ENCODE measurements at places on chromosomes 4 and X.

- DNase-seq, result peak; percentile 68
These were observed 257.5 kb upstream of the ANKRD50 start for GRCh38 chr4:124970011-124970410.

- no peak for DNase-seq
These were observed 157.5 kb downstream of the TECRL start for GRCh38 chr4:64251781-64252180.

GRCh38 chr4:6420972-6421371 is 51.4 kb downstream of the PPP2R2C start:
- no peak for DNase-seq

- DNase-seq, result no peak
These were observed 52.7 kb downstream of the AMER1 start for GRCh38 chrX:64152857-64153256.

DNA sequence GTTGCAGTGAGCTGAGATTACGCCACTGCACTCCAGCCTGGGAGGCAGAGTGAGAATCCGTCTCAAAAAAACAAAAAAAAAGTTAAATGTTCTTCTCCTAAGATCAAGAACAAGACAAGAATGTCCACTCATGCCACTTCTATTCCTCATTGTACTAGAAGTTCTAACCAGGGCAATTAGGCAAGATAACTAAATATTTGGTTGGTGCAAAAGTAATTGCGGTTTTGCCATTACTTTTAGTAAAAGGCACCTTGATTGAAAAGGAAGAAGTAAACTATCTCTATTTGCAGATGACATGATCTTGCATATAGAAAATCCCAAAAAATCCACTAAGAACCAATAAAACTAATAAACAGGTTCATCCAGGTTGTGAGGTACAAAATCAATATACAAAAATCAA is 24.0 kb upstream of the SLC7A3 start:
- DNase-seq, result no peak

DNA sequence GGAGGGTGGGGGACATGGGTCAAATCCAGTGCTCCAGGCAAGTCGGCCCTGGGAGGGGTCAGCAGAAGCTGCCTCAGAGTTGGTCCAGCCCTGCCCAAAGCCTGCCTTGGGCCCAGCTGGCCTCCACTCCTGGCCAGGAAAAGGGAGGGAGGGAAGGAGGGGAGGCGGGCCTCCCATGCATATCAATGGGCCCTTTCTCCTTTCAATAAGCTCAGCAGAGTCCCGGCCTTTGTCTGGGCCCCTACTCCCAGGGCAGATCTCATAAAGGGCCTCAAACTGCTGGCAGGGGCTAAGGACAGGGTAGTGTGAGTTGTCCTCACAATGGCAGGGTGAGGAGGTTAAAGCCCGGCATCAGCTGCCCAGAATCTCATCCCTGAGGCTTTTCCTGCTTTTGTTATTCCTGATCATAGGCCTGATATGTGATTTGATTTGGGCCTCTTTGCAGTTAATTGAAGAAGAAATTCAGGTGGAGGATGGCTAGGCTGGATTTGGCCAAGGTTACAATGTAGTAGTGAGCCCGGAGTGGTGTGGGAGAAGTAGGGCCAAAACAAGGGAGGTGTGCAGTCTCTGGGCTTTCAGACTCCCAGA is 121.1 kb upstream of the ATP6AP2 start:
- no peak for DNase-seq

- no peak for DNase-seq
These were observed 16.3 kb downstream of the RNF128 start for GRCh38 chrX:106742805-106743204.

GRCh38 chr4:13515268-13515667 is 29.0 kb downstream of the NKX3-2 start:
- no peak for DNase-seq

DNA sequence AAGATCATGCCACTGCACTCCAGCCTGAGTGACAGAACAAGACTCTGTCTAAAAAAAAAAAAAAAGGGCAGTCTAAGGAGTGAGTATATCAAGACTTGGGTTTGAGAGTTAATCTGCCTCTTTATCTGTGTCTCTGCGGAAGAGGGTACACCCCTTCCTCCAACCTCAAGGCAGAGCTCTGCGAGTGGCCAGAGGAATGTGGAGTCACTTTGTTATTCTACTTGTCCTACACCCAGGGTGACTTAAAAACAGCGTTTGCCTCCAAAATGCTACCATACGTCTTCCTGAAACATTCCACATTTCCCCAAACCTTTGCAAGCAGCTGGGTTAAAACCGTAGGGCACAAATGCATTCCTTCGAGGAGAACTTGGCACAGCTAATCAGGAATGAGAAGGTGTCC is 199.9 kb downstream of the SHOX start:
- no peak for DNase-seq

DNA sequence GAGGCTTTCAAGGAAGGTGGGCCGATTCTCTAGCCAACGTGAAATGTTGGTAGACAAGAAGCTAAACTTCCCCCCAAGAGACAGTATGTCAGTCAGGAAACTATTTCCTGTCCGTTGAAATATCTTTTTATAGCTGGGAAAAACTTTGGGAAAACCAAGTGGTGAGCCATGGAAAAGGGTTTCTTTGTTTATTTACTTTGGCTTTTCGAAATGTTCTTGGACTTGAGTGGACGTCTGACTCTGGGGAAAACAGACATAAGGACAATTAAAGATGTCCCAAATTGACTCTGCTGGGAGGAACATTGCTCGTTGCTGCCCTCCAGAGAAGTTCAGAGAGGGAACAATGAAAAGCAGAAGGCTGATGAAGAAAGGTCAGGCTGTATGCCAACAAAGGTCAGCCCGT is 295.4 kb downstream of the RAPGEF2 start:
- DNase-seq, result peak; percentile 83

DNA sequence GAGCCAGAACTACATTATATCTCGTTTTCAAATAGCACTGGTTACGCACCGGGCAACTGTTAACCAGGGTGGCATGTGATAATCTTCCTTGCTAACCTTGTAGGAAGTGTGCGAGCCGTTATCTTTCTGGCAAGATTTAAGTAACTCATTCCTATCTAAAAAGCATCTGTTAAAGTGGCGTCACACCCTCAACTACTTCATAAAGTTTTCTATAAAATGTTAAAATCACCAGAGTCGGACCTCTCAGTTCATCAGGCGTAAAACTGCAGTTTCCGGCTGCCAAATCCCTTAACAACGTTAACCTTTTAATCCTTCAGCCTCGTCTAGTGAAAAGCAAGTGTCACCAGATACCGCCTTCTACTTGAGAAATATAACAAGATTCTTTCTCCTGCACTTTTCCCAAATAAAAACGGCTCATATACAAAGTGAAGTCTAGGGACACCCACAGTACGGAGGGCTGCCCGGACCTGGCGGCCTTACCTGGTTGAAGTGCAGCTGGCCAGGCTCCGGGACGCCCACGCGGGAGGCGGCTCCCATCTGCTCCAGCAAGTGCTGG is 1.2 kb downstream of the SLC39A8 start:
- DNase-seq, result peak; percentile 4

GRCh38 chr4:119504616-119505015 is 124.0 kb downstream of the PDE5A start:
- no peak for DNase-seq

GRCh38 chr4:143700416-143701352 is at the start of gene FREM3:
TSS of gene FREM3 (minus strand) at chr4:143700675. CDS start at chr4:143700675, 0 bp downstream.
- DNase-seq, result no peak

DNA sequence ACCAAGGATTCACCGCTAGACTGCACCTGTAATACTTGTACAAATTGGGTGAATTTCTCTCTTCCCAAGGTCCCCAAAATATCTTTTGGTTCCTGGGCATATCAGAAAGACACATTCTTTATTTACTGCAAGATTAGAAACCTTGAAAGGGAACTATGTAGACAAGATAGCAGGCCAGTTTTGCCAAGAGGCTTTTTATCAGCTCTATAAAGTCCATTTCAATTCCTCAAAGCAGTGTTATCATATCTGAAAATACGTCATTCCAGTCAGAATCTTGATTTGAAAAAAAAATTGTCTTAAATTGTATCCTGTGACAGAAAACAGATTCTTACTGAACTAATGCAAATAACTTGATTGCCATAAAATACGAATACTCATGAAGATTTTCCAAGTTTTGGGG is 37.0 kb upstream of the NSG1 start:
- DNase-seq, result no peak

DNA sequence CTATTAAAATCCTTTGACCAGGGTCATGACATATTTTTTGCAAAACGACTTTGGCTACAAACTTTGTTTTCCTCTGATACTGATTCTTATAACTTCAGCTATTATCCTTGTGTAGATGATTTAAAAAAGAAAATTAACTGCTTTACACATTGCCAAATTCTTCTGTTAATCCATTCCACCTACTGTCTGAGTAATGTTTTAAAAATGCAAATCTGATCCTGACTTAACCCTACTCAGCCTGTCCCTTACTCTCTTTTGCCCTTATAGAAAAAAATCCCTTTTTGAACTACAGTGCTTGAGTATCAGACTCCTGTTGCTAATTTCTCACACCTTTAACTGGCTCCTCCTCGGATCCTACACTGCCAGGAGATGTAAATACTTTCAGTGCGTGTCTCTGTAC is 723.1 kb downstream of the ADGRL3 start:
- no peak for DNase-seq

DNA sequence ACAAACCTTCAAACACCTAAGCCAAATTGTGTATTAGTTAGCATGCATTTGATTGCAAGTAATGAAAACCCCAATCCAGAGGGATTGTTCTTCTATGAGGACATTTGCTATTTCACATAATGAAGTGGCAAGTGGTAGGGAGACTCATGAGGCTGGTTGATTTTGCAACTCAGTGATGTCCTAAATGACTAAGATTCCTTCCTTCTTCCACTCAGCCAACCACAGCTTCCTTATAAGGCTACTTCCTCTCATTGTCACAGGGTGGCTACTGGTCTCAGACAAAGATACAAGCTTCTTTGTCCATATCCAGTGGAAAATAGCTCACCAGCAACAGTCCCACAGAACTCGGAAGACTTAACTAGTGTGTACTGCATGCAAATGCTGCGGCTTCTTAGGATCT is 5.3 kb upstream of the OTC start:
- DNase-seq, result peak; percentile 83

GRCh38 chr4:145289403-145290076 is 109.2 kb upstream of the OTUD4 start:
- peak; percentile 79 for DNase-seq

GRCh38 chr4:155722816-155723499 is 35.9 kb upstream of the GUCY1B1 start:
- peak; percentile 95 for DNase-seq

- DNase-seq, result peak; percentile 7
These were observed 84.0 kb upstream of the ATP6AP2 start for GRCh38 chrX:40496728-40497127.

DNA sequence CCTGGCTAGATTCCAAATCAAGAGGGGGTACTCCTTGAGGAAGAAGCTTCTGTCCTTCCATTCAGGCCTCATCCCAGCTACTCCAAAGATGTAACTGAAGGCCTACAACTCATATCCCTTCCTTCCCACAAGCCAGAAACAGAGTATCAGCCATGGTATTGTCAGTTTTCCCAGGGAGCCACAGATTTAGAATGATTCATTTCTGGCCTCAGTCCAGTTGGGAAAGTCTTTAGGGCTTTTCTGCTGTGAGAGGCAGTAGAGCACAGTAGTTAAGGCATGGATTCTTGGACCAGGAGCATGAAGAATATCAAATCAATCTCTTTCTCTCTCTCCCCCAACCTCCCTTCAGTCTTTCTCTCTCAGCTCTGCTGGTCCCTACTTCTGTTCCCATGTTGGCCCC is 505.0 kb downstream of the BCOR start:
- DNase-seq, result peak; percentile 26

GRCh38 chr4:56198265-56198664 is 189.0 kb downstream of the AASDH start:
- DNase-seq, result no peak

DNA sequence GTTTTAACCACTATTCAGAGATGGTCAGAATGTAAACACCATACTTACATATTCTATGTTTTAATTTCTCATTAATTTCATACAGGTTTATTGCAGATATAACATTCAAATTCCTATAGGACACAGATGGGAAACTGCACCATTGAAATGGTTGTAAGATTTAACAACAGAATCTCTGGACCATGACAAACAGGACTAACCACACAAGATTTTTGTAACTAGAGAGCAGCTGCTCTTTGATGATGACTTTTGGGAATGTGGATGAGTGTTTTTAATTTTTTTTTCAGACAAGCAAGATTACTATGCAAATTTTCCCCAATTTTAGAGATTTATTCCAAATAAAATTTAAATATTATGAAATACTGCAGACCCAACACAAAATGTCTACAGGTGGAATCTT is 610.2 kb downstream of the PCDH18 start:
- no peak for DNase-seq

- DNase-seq, result peak; percentile 69
These were observed 210.7 kb downstream of the PDGFRA start for GRCh38 chr4:54439831-54440243.

DNA sequence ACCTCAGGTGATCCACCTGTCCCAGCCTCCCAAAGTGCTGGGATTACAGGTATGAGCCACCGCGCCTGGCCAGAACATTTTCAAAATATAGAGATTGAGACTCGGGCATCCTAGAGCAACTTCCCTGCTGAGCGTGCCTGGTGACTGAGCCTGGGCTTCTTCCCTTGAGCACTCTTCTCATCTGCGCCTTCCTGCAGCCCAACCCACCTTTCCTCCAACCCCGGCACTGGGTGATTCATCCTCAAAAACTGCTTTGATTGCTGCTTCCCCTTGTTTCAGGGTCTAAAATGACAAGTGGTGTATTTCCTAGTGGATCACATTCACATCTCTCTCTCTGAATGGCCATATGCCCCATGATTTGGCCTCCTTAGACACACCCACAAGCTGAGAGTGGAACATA is 37.8 kb downstream of the PHKA2 start:
- DNase-seq, result no peak

- DNase-seq, result peak; percentile 2
These were observed at the start of gene FGF13 for GRCh38 chrX:138711399-138712347. TSS of gene FGF13 (minus strand) at chrX:138711717. CDS start at chrX:138711003, 714 bp downstream.

- DNase-seq, result peak; percentile 77
These were observed 31.2 kb upstream of the MCF2 start for GRCh38 chrX:139739138-139739537.

- peak; percentile 25 for DNase-seq
These were observed 197.0 kb downstream of the BCOR start for GRCh38 chrX:39900777-39901170.

DNA sequence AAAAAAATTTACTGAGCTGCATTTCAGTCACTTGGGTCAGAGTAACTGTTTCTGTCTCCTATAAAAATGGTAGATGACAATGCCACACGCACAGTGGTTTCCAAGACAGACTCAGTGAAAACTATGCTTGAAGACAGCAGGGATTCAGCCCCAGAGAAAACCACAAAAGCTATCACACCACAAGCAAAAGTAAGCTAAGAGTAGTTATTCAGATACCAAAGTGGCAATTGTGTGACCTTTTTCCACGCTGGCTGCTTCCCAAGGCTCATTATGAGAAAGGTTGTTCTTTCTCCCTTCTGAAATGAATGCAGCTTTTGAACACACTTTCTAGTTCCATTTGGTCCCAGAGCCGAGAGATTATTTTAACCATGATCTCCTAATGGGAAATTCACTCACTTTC is 46.4 kb upstream of the GPM6B start:
- peak; percentile 20 for DNase-seq

- DNase-seq, result no peak
These were observed 99.0 kb downstream of the CPE start for GRCh38 chr4:165477799-165478198.

Data from fibroblast of mammary gland (primary cell).